ENCODE measurements at places on chromosomes 7 and 10.
A peak's percentile ranks its signal among the peaks of the same experiment; 100 is the strongest.

GRCh38 chr7:77879272-77879671, 80.7 kb downstream of the PHTF2 start:
- no peak for DNase-seq

DNA sequence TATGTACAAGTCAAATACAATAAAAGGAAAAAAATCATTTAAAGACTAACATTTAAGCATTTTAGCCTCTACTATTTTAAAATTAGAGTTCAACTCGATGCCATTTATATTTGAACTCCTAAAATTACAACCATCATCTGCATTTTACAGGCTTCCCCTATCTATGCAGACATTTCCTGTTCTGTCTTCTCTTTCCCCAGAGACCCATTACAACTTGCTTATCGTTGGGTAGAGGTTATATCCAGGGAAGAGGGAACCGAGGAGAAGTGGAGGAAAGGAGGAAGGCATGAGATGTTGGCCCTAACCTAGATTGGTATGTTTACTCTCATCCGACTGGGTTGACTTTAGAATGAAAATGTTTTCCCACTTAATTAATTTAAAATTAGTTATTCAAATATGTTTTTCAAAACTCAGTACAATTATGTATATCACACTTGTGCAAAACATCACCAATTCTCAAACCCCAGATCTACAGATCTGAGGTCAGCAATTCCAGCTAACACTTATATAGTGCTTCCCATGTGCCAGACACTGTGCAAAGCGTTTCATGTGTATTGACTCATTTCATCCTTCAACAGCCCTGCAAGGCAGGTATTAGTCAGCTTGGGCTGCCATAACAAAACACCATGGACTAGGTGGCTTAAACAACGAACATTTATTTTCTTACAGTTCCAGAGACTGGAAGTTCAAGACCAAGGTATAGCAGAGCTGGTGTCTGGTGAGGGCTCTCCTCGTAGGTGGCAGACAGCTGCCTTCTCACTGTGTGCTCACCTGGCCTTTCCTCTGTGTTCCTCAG, 27.3 kb upstream of the HERPUD2 start:
- no peak for DNase-seq

GRCh38 chr10:6756716-6757115, 176.6 kb upstream of the PRKCQ start:
- no peak for DNase-seq

- no peak for DNase-seq
These were observed 672 bp downstream of the GTPBP4 start for GRCh38 chr10:988667-989545.

- no peak for DNase-seq
These were observed 172.4 kb downstream of the SEMA3E start for GRCh38 chr7:83476511-83477050.

DNA sequence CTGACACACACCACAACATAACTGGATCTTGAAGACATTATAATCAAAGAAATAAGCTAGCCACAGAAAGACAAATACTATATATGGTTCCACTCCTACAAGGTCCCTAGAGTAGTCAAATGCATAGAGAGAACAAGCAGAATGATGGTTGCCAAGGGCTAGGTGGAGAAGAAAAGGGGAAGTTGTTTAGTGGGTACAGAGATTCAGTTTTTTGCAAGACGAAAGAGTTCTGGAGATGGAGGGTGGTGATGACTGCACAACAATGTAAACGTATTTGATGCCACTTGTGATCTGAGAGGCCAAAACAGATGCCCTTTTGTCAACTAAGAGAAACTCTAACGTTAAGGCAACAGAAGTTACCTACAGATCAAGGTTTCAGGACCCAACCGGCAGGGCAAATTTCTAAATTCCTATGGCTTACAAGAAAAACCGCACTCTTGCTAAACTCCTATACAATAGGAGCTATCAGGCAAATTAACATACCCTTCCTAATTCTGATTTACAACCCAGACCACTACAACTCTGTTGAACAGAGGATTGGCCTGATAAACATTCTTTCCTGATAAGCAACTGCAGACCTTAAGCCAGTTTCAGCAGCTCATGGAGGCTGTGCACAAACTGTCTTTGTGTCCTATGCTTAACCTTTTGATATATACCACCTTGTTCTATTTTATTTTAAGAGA, 69.0 kb downstream of the FAM107B start:
- no peak for DNase-seq

- DNase-seq: no peak
These were observed 83.7 kb upstream of the EFCAB10 start for GRCh38 chr7:105664816-105665525.

GRCh38 chr10:83724471-83725241, 414.7 kb upstream of the GHITM start:
- no peak for DNase-seq

DNA sequence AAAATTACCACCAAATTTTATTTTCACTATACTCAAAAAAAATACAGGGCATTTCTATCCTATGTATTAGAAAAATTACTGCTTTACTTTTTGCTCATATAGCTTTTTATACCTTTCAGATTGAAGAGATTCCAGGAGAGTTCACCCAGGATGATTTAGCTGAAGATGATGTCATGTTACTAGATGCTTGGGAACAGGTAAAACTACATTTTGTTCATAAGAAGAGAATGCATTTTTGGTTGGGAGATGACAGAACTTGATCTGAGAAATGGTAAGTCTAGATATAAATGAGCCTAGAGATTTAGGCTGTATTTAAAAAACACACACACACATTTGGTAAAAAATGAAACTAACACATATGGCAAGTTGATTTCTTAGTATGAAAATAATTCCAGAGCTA, 38.1 kb upstream of the ARL4A start:
- DNase-seq: no peak

DNA sequence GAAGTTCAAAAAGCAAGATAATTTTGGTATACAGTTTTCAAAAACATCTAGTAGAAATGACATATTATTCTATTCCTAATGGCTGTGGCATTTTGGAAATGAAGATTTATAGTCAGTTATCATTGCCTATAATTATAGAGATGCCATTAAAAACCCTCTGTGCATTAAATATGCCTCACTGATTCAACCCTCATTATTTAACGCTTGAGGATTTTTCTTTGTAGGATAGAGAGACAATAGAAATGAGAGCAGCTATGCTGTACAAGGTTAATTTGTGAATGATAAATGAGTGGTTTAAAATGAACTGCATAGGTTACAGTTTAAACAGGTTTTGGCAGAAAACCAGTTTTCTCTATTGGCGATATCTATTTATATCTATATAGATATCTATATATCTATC, 32.2 kb upstream of the SEMA3A start:
- no peak for DNase-seq

GRCh38 chr10:44628921-44629320, 244.0 kb upstream of the CXCL12 start:
- peak; percentile 48 for DNase-seq

- DNase-seq: no peak
These were observed 95.0 kb upstream of the POM121L12 start for GRCh38 chr7:52940481-52940880.

DNA sequence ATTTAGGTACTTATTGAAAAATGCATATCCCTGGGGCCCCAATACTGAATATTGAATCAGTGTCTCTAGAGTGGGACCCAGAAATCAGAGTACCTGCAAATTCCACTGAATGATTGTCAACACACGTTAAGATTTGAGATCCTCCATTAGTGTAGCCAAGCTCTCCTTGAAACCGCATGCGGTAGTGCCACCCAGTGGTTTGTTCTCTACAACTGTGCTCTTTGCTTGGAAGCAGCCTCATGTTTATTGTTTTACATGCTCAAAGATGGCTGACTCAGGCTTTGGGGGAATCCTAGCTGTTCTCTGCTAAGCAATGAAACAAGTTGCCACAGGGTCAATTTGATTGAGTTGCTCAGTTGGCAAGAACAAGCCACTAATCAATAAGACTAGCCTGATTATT, 340.2 kb upstream of the CELF2 start:
- DNase-seq: peak; percentile 72

GRCh38 chr7:99992330-99993038, 16.7 kb upstream of the AZGP1 start:
- no peak for DNase-seq

GRCh38 chr10:124119946-124120345, 26.5 kb upstream of the CHST15 start:
- peak; percentile 80 for DNase-seq

DNA sequence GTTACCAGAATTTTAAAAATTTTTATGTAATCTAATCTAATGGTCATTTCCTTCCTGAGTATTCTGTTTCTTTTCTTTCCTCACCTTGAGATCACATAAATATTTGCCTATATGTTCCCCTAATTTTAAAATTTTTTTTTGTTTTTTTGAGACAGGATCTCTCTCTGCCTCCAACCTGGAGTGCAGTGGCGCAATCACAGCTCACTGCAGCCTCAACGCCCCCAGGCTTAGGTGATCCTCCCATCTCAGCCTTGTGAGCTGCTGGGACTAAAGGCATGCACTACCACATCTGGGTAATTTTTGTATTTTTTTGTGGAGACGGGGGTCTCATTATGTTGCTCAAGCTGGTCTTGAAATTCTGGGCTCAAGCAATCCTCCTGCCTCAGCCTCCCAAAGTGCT, 4.1 kb upstream of the PROSER2 start:
- no peak for DNase-seq

GRCh38 chr7:108497082-108497725, 28.7 kb downstream of the PNPLA8 start:
- peak; percentile 55 for DNase-seq

DNA sequence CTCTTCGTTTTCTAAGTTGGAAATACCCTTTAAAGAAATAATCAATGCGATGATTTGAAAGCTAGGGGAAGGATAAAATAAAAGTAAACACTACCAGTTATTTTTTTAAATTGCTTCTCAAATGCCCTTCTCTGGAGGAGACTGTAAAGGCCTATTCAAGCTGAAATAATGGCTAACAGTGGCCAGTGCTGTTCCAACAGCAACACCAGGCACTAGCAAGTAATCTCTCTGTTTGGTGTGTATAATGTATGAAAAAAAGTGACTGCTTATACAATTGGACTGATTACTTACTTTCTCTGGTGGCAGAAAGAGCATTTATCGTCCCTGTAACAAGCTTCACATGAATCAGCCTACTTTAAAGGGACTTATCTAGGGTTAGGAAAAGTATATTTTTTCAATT, 102.7 kb downstream of the CSTF2T start:
- DNase-seq: no peak

- DNase-seq: no peak
These were observed 156.3 kb downstream of the CAMK1D start for GRCh38 chr10:12505683-12506082.

- no peak for DNase-seq
These were observed 1.4 kb downstream of the ZNF282 start for GRCh38 chr7:149196705-149197171.

DNA sequence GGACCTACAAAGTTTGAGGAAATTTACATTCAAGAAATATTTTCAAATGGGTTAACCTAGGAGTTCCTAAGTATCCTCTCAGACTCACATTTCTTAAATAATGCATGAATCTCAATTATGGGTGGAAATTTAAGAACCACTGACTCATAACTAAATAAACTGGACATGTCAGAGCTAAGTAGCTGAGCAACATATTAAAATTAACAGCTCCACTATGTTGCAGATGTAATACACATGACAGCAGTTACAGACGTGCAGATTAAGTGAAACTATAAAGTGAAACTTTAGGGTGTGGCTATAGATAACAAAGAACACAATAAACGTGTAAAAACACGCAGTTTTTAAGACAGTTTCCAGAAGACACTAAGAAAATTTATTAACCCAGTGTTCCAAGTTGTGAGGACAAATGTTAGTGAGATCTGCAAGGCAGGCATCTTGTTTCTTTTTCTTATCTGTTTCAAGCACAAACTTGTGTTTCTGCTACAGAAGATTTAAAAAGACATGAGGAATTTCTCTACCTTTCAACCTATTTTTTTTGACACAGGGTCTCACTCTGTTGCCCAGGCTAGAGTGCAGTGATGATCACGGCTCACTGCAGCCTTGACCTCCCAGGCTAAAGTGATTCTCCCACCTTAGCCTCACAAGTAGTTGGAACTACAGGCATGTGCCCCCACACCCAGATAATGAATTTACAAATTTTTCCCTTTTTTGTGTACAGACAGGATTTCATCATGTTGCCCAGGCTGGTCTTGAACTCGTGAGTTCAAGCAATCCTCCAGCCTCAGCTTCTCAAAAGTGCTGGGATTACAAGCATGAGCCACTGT, 25.3 kb downstream of the DNMBP start:
- DNase-seq: no peak

- no peak for DNase-seq
These were observed 4.1 kb downstream of the LBX1 start for GRCh38 chr10:101224910-101225823.

GRCh38 chr7:47988496-47989386, 9.3 kb upstream of the HUS1 start:
- peak; percentile 12 for DNase-seq

GRCh38 chr10:122363311-122363710, 11.2 kb upstream of the PLEKHA1 start:
- DNase-seq: no peak

- peak; percentile 36 for DNase-seq
These were observed 5.6 kb downstream of the ABI1 start for GRCh38 chr10:26855186-26855585.

- no peak for DNase-seq
These were observed 205.9 kb upstream of the RNF32 start for GRCh38 chr7:156434706-156435105.

- DNase-seq: peak; percentile 6
These were observed 52.3 kb upstream of the SLC35B4 start for GRCh38 chr7:134368851-134369544.

- no peak for DNase-seq
These were observed 4.4 kb downstream of the GPR37 start for GRCh38 chr7:124761164-124761715.

DNA sequence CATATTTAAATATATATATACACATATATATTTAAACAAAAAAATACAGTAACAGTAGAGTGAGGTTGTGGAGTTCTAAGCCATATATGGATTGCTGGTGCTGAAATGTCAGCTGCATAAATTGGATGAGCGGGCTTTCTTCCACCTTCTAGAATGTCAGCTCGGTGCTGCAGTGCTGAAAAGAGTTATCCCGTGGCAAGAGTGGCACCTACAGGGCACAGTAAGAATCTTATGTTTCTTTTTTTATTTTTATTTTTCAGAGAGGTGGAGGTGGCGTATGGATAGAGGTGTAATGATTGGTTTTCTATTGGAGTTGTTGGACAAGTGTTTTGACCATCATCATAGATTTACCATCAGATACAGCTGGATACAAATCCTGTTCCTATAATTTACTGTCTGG, 86.2 kb upstream of the DYNC1I1 start:
- peak; percentile 56 for DNase-seq

DNA sequence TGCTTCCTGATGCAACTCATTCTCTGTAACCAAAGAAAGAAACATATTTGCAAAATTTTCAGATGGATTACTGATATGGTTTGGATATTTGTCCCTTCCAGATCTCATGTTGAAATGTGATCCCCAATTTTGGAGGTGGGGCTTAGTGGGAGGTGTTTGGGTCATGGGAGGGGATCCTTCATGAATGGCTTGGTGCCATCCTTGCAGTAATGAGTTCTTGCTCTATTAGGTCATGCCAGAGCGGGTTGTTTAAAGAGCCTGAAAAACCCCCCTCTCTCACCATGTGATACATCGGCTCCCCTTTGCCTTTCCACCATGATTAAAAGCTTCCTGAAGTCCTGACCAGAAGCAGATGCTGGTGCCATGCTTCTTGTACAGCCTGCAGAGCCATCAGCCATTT, 43.8 kb upstream of the PRKG1 start:
- DNase-seq: no peak

GRCh38 chr10:104665174-104665573, 24.1 kb downstream of the SORCS3 start:
- no peak for DNase-seq

All from inflammatory macrophage (primary cell).